ENCODE measurements at places on chromosomes 1 and 21.

DNA sequence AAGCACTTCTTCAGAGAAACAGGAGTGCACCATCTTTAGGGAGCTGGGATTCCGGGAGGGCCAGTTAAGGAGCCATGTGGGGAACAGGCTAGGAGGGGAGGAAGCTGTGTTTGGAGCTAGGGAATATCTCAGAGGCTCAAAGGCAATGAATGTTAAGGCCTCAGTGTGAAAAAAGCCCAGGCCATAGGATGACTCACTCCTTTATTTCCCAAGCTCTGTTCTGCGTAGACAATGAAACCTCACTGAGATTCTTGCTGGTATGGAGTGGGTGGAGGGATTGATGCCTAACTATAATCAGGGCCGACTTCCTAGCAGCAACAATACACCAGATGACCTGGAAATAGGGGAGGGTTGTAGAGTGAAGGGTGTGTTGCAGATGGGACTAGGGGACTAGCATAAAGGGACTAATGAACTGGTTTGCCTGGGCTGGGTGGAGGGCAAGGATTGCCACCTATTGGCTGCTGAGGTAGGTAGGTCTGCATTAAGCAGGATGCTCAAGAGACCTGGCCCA lies 2.1 kb downstream of the GNAT2 start:
- DNase-seq: no peak

- no peak for DNase-seq
Observed at GRCh38 chr21:27570306-27570868, 603.5 kb upstream of the ADAMTS5 start.

GRCh38 chr1:192807211-192808162 lies 1.4 kb upstream of the RGS2 start:
- DNase-seq: no peak

- DNase-seq: no peak
Observed at GRCh38 chr1:208233546-208233945, 10.6 kb downstream of the PLXNA2 start.

- DNase-seq: peak; percentile 37
Observed at GRCh38 chr1:167447521-167448136, 70.7 kb downstream of the CD247 start.

Measured in T-helper 17 cell (primary cell).